Adrenal gland (tissue), 19 donors: ENCODE measurements at places on chromosomes 2 and 18. TPM values are rescaled to one million over a fixed set of nuclear protein-coding genes. Genes with fewer than 3 reads are reported as not detected.

- H3K27ac ChIP-seq: no peak overlapping the region
- no peaks in the 10 kb centered on the region for H3K36me3 ChIP-seq
- H3K4me3 ChIP-seq: no peak overlapping the region
- H3K27me3 ChIP-seq: no peaks in the 10 kb centered on the region
Observed at GRCh38 chr2:178243961-178244360, 49.6 kb downstream of the OSBPL6 start.

DNA sequence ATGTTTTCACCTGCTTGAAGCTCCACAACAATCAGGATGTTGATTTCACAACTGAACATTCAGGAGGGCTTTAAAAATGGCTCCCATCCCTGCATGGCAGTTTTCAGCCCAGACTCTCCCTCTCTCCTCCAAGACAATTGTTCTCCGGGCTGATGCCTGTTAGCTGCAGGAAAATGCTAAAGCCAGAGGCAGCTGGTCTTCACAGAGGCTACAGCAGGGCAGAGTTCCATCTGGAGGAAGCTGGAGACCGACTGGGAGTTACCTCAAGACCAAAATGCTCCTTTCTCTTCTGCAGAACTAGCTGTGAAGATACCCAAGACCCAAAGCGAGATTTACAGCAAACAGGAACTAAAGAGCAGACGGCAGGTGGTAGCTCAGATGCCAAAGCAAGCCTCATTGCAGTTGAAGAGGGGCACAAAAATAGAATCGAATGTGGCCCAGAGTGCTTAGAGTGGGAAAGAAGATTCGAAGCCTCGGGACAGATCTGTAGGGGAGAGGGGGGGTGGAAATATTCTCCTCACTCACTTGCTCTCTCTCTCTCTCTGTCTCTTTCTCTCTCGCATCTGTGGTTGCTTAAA is 423.6 kb downstream of the ZNF521 start:
- no peaks in the 10 kb centered on the region for H3K36me3 ChIP-seq
- DNase-seq: no peak
- no peak overlapping the region for H3K4me3 ChIP-seq
- H3K27me3 ChIP-seq: no peaks in the 10 kb centered on the region

DNA sequence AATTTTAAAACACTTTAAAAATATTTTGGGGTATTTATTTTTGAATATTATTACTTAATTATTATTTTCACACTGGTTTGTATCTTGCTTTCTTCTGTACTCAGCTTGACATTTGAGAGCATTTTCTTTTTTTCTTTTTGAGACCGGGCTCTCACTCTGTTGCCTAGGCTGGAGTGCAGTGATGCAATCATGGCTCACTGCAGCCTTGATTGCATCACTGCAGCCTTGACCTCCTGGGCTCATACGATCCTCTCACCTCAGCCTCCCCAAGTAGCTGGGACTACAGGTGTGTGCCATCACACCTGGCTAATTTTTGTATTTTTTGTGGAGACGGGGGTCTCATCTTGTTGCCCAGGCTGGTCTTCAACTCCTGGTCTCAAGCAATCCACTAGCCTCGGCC is 79.9 kb upstream of the DLX2 start:
- no peaks in the 10 kb centered on the region for H3K36me3 ChIP-seq
- H3K27me3 ChIP-seq: no peaks in the 10 kb centered on the region
- H3K4me3 ChIP-seq: no peak overlapping the region
- no peaks in the 10 kb centered on the region for H3K4me1 ChIP-seq

ERICH2 gene
- total RNA-seq: 0.57 TPM

GRCh38 chr2:157172239-157172638 is 85.3 kb upstream of the GALNT5 start:
- no peak overlapping the region for H3K4me3 ChIP-seq
- DNase-seq: no peak
- no peaks in the 10 kb centered on the region for H3K4me1 ChIP-seq
- H3K27me3 ChIP-seq: no peaks in the 10 kb centered on the region
- no peak overlapping the region for H3K27ac ChIP-seq
- H3K36me3 ChIP-seq: no peaks in the 10 kb centered on the region

ABCA12 gene
- not detected for total RNA-seq

DNA sequence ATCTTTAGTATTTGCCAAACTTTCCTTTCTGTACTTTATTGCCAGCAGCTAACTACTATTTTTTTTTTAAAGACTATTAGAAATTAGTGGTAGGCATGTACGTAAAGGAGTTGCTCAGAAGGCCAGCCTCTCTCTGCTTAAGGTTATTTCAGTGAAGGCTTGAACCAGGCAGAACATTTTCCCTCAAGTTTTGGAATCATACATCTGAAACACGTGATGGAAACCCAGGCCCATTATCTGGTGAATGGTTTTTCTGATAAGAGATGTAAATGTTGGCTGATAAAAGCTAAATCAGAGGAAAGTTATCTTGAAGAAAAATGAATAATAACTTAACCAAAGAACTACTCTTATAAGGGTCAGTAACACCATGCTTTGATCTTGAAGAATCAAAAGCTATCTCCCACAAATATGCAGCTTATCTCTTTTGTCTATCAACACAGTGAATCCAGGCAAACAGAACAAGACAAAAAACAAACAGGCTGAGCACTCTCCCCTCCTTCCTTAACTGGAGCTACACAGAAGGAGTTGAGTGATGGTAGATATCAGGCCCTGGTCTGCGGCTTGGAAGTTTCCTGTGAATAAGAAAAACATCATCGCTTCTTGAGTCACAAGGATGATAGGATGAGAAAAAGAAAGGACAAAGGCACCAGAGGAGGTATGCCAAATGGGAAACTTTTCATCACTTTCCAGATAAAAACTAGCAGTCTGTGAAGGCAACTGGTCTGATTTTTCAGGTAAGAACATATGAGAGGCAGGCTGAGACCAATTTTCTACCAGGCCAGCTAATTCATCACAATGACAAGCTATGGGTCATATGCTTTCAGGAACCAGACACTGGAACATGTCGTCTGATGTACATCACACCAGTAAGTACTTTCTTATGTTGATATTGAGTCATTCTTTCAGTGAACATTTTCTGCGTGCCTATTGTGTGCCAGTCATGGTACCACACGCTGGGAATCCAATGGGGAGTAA is 88.4 kb upstream of the STK17B start:
- peaks cover 20% of the 10 kb centered on the region for H3K4me1 ChIP-seq
- no peaks in the 10 kb centered on the region for H3K27me3 ChIP-seq
- no peak overlapping the region for H3K4me3 ChIP-seq
- no peak for DNase-seq

FTCDNL1 gene
- 4.6 TPM for total RNA-seq

- H3K27me3 ChIP-seq: no peaks in the 10 kb centered on the region
- DNase-seq: no peak
- H3K4me3 ChIP-seq: no peak overlapping the region
- H3K27ac ChIP-seq: no peak overlapping the region
- H3K4me1 ChIP-seq: no peaks in the 10 kb centered on the region
Observed at GRCh38 chr18:48767090-48767690, 183.6 kb downstream of the SMAD7 start.

STON1 gene
- total RNA-seq: 12.1 TPM

CRYBA2 gene
- total RNA-seq: 6.8 TPM

DYNAP gene
- not detected for total RNA-seq

- H3K27ac ChIP-seq: no peak overlapping the region
- no peaks in the 10 kb centered on the region for H3K36me3 ChIP-seq
- H3K4me3 ChIP-seq: no peak overlapping the region
- H3K4me1 ChIP-seq: no peaks in the 10 kb centered on the region
- H3K27me3 ChIP-seq: no peaks in the 10 kb centered on the region
Observed at GRCh38 chr2:20196657-20197161, 28.2 kb downstream of the SDC1 start.

- DNase-seq: peak; percentile 52
- H3K27me3 ChIP-seq: no peaks in the 10 kb centered on the region
- no peak overlapping the region for H3K4me3 ChIP-seq
- no peak overlapping the region for H3K27ac ChIP-seq
Observed at GRCh38 chr2:67260343-67261277, 136.5 kb upstream of the ETAA1 start.

DNA sequence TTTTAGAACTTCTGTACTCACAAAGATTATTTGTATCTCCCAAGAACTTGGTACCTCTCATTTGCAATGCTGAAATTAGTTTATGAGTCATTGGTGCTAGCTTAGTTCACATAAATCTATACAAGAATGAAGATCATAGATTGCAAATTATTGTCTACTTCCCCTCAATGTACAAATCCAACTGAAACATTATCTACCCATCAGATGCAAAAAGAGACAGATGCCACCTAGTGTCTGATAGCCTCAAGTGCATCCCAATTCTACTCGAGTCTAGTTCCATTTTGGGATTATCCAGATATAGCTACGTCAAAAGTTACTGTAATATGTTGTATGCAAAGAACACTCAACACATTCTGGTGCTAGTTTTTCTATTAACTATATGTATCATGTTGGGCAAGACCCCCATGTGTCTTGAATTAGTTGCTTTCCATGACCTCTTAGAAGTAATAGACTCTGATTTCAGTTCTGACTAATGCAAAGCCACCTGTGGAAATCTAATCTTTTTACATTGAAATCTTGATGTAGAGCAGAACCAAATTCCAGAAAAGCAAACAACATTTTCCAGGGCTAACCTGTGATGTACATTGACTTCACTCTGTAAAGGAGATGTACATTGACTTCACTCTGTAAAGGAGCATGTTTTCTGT is 210.0 kb downstream of the RBM43 start:
- DNase-seq: peak; percentile 25
- H3K36me3 ChIP-seq: no peaks in the 10 kb centered on the region
- H3K27ac ChIP-seq: no peak overlapping the region
- H3K4me1 ChIP-seq: peaks cover 2% of the 10 kb centered on the region
- no peak overlapping the region for H3K4me3 ChIP-seq
- H3K27me3 ChIP-seq: no peaks in the 10 kb centered on the region

DNA sequence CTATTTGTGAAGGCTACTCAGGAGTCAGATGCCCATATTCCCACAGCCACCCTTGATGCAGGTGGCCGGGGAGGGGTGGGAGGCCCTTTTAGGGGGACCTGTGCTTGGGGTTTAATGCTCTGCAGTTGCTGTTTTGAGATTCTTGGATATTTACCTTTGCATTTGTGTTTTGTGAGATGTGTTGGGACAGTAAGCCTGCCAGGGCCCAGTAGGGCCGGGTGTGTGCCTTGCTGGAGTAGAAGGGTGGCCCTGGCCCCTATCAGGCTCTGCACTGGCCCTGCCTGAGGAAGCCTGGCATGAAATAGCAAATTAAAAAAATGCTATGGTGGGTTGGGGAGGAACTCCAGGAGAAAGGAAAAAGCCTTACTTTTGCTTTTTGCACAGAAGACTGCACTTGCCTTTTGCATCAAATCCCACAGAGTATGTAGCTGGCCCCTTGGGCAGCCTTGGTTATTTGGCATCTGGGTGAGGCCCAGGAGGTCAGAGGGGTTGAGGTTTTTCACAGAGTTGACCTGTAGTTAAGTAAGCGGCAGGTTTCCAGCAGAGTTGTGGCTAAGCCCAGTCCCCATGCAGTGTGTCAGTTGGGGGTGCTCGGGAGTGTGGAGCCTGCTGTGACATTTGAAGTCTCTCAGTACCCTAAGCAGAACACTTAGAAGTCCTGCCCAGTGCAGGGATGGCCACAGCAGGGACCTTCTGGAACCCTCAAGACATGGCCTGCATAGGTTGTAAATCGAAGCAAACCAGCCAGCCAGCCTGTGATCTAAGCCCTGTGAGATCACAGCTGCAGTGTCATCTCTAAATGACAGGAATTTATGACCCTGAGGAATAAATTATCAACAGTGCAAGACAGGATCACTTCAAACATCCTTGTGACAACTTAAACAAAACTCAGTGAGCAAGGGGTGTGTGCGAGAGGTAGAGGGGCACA is 68.8 kb downstream of the SH3RF3 start:
- H3K27ac ChIP-seq: no peak overlapping the region
- H3K36me3 ChIP-seq: no peaks in the 10 kb centered on the region
- H3K4me3 ChIP-seq: no peak overlapping the region
- H3K4me1 ChIP-seq: peaks cover 7% of the 10 kb centered on the region
- DNase-seq: peak; percentile 48

DNA sequence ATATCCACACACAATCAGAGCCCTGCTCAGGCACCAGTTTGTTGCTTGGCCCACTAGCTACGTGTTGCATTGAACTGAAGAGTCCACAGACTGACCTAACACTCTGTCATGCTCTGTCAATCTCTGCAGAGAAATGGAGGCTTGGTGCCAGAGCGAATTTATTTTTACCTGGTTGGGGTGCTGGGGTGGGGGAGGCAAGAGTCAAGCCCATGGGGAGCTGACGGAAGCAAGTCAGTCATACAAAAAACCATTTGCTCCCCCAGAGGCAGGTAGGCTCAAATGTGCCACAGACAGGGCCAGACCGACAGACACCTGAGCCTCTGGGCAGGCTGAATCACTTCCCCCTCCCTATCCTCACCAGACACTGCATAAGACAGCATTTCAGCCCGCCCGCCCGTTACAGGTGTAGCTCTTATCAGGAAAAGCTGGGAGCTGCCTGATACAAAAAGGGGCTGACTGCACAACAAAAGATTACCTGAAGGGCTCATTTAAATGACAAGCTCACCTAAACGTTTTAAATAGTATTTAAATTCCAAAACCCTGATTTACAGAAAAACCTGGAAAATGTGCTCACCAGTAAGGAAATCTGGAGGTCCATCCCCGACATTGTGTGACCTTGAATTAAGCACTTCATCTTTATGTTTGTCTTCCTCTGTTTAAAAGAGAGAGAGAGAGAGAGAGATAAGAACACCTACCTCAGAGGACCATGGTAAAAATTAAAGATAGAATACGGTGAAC is 2.1 kb upstream of the PCBP1 start:
- no peaks in the 10 kb centered on the region for H3K27me3 ChIP-seq
- H3K27ac ChIP-seq: peak overlapping the region; percentile 99
- peak; percentile 58 for DNase-seq
- peaks cover 32% of the 10 kb centered on the region for H3K4me1 ChIP-seq
- H3K4me3 ChIP-seq: no peak overlapping the region

FSIP2 gene
- 0.57 TPM for total RNA-seq

DNA sequence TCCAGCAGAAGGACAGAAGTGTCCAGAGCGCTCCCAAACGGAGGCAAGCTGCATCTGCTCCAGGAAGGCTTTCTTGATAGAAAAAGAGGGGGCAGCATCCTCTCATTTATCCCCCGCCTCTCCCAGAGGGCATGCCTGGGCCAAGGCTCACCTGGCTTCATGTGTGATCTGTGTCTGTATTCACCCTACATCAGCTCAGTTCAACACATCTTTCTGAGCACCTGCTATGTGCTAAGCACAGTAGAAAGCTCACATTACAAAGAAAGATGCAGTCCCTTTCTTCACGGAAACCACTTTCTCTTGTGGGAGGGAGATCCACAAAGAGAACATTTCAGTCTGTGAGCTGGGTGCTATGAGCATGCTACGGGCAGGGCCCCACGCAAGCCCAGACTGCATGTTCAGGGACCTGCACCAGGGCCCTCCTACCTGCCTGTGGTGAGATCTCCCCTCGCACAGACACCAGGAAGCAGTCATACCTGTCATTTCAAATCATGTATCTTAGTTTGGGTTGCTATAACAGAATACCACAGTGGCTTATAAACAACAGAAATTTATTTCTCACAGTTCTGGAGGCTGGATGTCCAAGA is 90.7 kb downstream of the PDCL3 start:
- no peak for DNase-seq
- H3K4me3 ChIP-seq: no peak overlapping the region
- no peaks in the 10 kb centered on the region for H3K4me1 ChIP-seq
- H3K27ac ChIP-seq: no peak overlapping the region
- H3K36me3 ChIP-seq: no peaks in the 10 kb centered on the region
